Activated CD4-positive, alpha-beta T cell treated with anti-CD3 and anti-CD28 coated beads, Interleukin-2, Interleukin-6, amounts not matched to agents 100 ng/mL and 50 ng/mL, durations not matched to agents 16 hours and 8 hours (primary cell): ENCODE measurements at places on chromosomes 11 and 22.

- DNase-seq = no peak
Observed at GRCh38 chr11:415640-416041, 842 bp upstream of the SIGIRR start.

GRCh38 chr11:72848846-72849466, 34.7 kb downstream of the ATG16L2 start:
- peak; percentile 48 for DNase-seq

- DNase-seq = no peak
Observed at GRCh38 chr11:15493066-15493465, 378.3 kb downstream of the INSC start.

DNA sequence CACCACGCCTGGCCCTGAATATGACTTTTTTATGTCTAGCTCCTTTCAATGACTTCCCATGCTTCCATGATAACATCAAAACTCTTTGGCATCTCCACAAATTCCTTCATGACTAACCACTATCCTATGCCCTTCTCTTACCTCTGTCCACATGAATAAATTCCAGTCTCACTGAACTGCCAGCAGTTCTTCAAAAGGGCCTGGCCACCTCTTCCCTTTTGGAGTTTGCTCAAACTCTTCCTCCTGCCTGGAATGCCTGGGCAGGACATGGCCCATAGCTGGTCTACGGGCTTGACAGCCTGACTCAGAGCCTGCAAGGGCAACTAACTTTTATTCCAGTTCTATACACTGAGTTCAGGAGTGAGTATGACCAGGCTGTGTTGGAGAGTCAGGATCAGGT, 41.8 kb upstream of the ZBTB16 start:
- no peak for DNase-seq

GRCh38 chr11:97354576-97354975, 964.8 kb downstream of the JRKL start:
- DNase-seq = no peak

DNA sequence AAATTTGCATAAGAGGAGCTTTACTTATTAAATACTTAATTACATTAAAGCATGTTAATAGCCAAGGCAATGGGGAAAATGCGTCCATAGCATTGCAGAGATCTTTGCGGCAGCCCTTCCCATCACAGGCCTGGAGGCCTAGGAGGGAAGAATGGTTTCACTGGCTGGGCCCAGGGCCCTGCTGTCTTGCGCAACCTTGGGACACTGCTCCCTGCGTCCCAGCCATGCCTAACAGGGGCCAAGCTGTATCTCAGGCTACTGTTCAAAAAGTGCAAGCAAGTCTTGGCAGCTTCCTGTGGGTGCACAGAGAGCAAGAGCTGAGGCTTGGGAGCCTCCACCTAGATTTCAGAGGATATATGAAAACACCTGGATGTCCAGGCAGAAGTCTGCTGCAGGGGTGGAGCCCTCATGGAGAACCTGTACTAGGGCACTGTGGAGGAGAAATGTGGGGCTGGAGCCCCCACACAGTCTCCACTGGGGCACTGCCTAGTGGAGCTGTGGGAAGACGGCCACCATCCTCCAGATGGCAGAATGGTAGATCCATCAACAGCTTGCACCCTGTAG, 46.0 kb downstream of the THAP12 start:
- DNase-seq = no peak
